Stimulated activated CD4-positive, alpha-beta T cell treated with anti-CD3 and anti-CD28 coated beads, TNF-alpha, amount 100 ng/mL, for 1 hour (primary cell): ENCODE measurements at places on chromosomes 1 and 21.

- DNase-seq: no peak
These were observed 35.0 kb upstream of the HUNK start for GRCh38 chr21:31837618-31838390.

- no peak for DNase-seq
These were observed 30.7 kb downstream of the AKNAD1 start for GRCh38 chr1:108826081-108826635.

- DNase-seq: no peak
These were observed 45.8 kb upstream of the DNASE2B start for GRCh38 chr1:84352298-84353106.

- no peak for DNase-seq
These were observed 4.2 kb downstream of the THEMIS2 start for GRCh38 chr1:27876341-27877114.

DNA sequence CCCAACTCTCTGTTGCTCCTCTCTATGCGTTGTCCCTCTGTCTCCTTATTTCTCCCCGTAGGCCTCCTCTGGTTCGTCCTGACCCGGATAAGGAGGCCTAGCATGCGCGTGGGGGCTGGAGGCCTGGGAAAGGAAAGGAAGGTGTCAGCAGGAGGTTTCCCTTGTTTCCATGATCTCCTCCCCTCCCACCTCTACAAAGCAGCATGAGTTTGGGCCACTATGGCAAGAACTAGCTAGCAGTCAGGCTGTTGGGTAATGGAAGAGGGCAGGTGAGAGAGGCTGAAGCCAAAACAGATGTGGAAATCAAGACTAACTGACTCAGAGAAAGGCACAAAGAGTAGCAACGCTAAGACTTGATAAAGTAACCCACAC, 687 bp upstream of the SEMA6C start:
- DNase-seq: no peak

DNA sequence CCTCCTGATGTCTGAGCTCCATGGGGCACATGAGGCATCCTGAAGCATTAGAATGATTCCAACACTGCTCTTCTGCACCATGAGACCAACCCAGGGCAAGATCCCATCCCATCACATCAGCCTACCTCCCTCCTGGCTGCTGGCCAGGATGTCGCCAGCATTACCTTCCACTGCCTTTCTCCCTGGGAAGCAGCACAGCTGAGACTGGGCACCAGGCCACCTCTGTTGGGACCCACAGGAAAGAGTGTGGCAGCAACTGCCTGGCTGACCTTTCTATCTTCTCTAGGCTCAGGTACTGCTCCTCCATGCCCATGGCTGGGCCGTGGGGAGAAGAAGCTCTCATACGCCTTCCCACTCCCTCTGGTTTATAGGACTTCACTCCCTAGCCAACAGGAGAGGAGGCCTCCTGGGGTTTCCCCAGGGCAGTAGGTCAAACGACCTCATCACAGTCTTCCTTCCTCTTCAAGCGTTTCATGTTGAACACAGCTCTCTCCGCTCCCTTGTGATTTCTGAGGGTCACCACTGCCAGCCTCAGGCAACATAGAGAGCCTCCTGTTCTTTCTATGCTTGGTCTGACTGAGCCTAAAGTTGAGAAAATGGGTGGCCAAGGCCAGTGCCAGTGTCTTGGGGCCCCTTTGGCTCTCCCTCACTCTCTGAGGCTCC, 11.1 kb upstream of the RASSF5 start:
- no peak for DNase-seq

GRCh38 chr1:97572561-97572960, 348.3 kb downstream of the DPYD start:
- DNase-seq: no peak

- no peak for DNase-seq
These were observed 15.4 kb downstream of the SLC2A7 start for GRCh38 chr1:9010781-9011323.

DNA sequence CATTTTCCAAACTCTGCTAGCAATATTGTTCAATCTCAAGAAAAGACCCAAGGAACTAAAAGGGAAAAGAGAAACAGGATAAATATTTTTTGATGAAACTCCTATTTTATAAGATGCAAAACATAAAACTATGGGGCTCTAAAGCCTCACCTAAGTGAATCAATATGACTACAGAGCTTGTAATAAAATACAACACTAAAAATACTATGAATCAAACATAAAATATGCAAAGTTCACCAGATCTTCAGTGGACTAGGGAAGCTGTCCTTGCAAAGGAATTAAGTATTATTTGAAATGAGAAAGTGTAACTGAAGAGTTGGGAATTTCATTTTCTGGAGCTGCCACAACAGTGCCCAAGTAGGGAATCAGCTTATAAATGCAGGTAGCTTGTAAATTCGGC, 124.5 kb downstream of the CRB1 start:
- DNase-seq: no peak
